ENCODE measurements at places on chromosomes 2 and 18. TPM values are rescaled to one million over a fixed set of nuclear protein-coding genes. Genes with fewer than 3 reads are reported as not detected.

TBC1D8 gene
- polyA plus RNA-seq = 45.3 TPM

EHD3 gene
- 21.5 TPM for polyA plus RNA-seq

CTLA4 gene
- polyA plus RNA-seq = not detected

LNPK gene
- polyA plus RNA-seq = 25.7 TPM

TANK gene
- polyA plus RNA-seq = 71.7 TPM

CDH7 gene
- 17.2 TPM for polyA plus RNA-seq

INHBB gene
- polyA plus RNA-seq = not detected

SLC5A7 gene
- polyA plus RNA-seq = 1.3 TPM
